T-helper 1 cell (primary cell): ENCODE measurements at places on chromosomes 13 and 19.

DNA sequence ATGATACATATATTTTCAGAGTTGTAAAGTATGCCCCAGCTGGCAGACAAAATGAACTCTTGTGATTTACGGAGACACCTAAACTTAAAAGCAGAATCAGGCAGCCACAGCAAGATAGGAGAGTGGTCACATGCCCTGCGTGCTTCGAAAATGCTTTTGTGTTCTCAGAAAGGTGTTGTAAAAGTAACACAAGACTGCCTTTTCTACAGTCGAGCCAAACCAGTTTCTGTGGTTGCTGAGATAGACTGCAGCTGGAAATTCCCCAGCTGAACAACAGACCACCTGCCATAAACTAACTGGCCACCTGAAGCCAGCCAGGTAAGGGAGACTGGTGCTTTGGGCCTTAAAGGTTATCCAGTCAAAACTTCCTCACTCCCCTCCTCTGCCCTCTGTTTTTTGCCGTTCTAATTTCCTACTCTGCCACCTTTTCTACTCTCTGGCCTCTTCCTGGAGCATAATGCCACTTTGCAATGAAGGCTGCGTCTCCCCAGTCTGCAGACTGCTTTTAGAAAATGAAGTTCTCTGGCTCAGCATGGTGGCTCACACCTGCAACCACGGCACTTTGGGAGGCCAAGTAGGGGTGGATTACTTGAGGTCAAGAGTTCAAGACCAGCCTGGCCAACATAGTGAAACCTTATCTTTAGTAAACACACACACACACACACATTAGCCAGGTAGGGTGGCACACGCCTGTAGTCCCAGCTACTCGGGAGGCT lies 381.2 kb upstream of the SLITRK1 start:
- no peak for DNase-seq

- DNase-seq, result no peak
Measured at GRCh38 chr13:73293913-73294523, 235.2 kb downstream of the KLF5 start.

DNA sequence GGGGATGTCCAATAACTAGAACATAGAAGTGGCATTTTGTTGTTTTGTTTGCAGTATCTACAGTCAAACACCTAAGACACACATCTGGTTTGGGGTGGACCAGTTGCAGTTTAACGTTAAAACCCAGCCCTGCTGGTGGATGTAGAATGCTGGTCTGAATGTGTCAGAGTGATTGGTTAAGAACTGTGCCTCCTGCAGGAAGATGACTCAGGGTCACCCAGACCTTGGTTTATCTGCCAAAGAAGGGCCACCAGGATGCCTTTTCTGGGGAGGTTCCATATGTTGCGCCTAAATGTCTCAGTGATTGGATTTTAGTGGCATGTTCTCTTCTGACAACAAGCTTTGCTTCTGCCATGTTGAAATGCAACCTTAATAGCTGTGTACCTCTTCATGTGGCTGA lies 23.1 kb downstream of the ZNF536 start:
- DNase-seq, result no peak

GRCh38 chr19:50939596-50939995 lies 13.2 kb downstream of the KLK5 start:
- DNase-seq, result no peak

GRCh38 chr19:51692468-51692867 lies 662 bp upstream of the SPACA6 start:
- DNase-seq, result no peak
